ENCODE measurements at places on chromosomes 7 and 10.
A peak's percentile ranks its signal among the peaks of the same experiment; 100 is the strongest.

- no peak for DNase-seq
Measured at GRCh38 chr10:61197057-61197456, 253.1 kb upstream of the RHOBTB1 start.

- DNase-seq: peak; percentile 46
Measured at GRCh38 chr10:18104223-18104872, 35.9 kb upstream of the CACNB2 start.

- DNase-seq: no peak
Measured at GRCh38 chr10:128018236-128018635, 108.0 kb downstream of the MKI67 start.

GRCh38 chr7:108368466-108368865 lies 87.8 kb downstream of the NRCAM start:
- no peak for DNase-seq

GRCh38 chr10:52706332-52707070 lies 66.1 kb downstream of the MBL2 start:
- DNase-seq: no peak

- DNase-seq: no peak
Measured at GRCh38 chr10:130455791-130456190, 319.6 kb downstream of the GLRX3 start.

- no peak for DNase-seq
Measured at GRCh38 chr10:53222806-53223205, 450.2 kb upstream of the MBL2 start.

GRCh38 chr7:66088861-66089838 lies 13.5 kb downstream of the ASL start:
- DNase-seq: no peak

Data from activated naive CD4-positive, alpha-beta T cell treated with anti-CD3 and anti-CD28 coated beads, Interleukin-2, amount 50 U/mL, for 16 hours (primary cell).